ENCODE measurements at places on chromosomes 7 and 10.

GRCh38 chr10:16968416-16969041 lies 151.3 kb upstream of the RSU1 start:
- DNase-seq: no peak

DNA sequence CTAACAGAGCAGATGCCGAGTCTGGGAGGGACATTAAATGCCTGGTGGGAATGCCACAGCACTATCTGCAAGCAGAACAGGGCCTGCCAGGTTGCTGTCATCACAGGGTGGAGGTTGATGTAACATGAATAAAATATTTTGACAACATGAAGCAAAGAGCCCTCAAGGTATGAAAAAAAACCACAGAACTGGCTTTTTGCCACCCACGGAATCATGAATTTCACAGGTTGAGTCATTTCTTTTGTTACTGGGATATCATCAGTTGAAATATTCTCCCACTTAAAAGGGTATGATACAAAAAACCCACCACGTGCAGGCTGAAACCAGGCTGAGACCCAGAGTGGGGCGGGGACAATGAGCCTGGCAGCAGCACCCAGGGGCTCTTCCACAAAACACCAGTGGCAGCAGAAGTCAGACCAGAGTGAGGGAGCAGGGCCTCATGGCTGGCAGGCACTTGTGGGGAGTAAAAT lies 220.1 kb downstream of the TNS3 start:
- no peak for DNase-seq

DNA sequence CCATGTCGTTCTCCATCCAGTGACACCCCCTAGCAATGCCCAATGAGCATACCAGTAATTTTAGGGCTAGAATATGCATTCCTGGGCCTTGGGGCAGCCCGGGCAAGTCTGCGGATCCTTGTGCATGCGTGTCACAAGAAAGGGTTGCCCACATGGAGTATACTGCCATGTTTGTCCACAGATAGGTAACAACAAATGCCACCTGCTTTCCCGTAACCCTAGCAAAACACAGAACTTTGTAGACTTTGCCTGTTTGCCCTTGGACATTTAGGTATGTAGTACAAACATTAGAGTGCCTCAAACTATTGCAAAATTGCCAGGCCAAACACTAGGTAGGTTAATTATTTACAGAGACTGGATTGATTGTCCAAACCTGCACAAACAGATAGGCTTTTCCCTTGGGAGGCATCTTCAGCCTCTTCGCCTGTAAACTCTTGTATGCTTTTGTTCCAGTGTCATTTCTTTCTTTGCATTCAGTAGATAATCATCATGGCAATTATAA lies 117.0 kb downstream of the ADCY1 start:
- no peak for DNase-seq

DNA sequence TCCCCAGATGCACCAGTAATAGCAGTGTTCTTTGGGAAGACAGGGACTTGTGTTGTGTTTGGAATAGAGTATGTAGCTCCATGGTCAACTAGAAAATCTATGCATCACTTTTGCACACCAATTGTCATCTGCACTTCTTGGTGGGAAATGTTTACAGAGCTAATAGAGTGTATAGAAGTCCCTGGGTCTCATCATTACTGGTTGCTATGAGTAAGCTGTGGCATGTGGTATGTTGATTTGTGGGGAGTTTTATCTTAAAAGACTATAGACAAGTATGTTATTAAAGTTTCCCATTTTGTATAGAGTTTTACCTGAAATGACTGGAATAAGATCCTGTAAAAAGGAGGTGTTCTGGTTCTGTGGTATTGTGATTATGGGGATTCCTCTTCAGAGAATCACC lies 55.4 kb upstream of the PRSS1 start:
- DNase-seq: no peak

GRCh38 chr10:95229724-95230627 lies 35.9 kb downstream of the ACSM6 start:
- no peak for DNase-seq

DNA sequence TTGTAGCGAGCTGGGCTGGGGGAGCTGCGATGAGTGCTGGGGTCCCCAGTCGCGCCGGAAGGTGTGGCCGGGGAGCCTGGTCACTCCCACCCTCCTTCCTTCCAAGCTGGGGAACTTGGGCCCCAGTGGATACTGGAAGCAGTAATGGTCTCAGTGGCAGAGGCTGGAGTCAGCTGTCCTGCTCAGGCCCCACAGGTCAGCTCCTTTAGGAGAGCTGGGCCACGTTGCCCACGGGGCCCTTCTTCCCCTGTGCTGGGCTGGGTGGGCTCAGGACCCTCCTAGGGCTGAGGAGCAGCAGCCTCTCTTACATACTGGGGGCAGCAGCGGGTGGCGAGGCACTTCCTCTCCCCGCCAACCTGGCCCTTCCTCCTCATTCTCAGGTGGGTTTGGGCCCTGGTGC lies 200.6 kb upstream of the MKI67 start:
- DNase-seq: no peak

GRCh38 chr10:60368875-60369546 lies 20.7 kb downstream of the ANK3 start:
- no peak for DNase-seq

GRCh38 chr7:102320601-102321350 lies 34.1 kb downstream of the SH2B2 start:
- DNase-seq: no peak

DNA sequence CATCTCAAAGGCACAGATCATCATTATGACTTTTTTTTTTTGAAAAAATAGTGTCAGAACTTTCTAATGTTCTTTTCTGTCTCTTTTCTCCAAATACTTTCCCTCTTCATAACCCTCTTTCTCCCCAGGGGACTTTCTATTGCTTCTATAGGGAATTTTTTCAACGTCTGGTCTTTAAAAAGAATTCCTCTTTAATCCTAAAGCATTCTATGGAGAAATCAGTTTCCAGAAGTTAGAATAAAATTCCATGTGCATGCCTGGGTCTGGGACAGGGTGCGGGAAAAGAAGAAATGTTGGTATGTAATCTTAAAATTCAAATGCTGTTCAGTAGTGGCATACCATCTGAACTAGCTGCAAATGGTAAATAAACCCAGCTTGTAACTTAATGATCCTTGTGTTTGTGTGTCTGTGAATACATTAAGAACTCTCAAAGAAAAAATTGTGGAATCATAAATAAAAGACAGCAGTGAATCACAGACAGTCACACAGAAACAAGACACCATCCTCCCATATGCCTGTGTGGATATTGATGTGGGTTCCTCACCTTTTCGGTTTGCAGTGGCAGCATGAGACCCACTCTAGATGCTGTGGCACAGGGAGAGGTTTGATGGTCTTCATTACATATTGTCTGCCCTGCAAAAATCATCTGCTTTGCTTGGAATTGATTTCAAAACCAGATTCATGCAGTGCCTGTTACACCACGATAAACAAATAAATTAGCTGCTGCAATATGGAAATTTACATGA lies 374.7 kb upstream of the NRP1 start:
- no peak for DNase-seq

DNA sequence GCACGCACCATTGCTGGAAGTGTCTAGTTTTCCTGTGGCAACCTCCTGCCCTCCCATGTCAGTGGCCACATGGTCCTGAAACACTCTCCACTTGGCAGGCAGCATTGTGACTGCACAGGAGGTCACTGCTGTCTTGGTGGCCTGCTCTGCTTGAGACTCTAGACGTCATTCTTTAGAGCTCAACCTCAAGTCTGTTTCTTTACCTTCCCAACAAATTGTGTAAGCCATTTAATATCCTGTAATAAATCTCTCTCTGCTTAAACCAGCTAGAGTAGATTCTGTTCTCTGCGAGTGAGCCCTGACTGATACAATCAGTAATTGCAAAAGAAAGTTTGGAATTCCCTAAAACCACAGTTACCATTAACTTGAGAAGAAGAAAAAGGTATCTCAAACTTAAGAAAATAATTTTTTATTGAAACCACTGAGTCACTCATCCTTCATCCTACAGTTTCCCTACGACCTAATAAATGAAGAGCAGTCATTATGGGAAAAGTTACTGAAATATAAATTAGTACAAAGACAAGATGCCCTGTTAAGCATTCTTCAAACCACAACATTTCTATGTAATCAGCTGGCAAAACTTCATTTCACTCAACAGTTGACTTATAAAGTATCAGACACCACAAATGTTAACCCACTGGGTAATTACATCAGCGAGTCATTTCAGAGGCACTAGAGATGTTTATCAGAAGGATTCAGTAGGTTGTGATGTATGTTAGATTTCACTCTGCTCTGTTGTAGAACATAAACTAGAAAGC lies 18.0 kb downstream of the SLC25A13 start:
- DNase-seq: no peak

DNA sequence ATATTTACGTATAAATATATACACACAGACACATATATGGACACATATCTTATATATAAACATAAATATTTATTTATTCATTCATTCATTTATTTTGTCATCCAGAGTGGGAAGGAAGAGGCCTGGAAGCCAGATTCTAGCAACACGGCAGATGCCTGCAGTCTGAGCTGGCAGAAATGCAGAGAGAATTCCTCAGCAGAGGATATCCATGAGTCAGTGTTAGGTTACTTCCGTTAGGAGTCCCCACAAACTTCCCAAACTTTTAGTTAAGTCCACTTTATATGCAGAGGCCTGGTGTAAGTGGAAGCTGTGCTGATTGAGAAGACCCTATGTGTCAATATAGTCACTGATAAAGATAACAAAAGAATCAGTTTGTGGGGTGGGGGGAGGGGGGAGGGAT lies 89.6 kb downstream of the PPP1R17 start:
- no peak for DNase-seq

DNA sequence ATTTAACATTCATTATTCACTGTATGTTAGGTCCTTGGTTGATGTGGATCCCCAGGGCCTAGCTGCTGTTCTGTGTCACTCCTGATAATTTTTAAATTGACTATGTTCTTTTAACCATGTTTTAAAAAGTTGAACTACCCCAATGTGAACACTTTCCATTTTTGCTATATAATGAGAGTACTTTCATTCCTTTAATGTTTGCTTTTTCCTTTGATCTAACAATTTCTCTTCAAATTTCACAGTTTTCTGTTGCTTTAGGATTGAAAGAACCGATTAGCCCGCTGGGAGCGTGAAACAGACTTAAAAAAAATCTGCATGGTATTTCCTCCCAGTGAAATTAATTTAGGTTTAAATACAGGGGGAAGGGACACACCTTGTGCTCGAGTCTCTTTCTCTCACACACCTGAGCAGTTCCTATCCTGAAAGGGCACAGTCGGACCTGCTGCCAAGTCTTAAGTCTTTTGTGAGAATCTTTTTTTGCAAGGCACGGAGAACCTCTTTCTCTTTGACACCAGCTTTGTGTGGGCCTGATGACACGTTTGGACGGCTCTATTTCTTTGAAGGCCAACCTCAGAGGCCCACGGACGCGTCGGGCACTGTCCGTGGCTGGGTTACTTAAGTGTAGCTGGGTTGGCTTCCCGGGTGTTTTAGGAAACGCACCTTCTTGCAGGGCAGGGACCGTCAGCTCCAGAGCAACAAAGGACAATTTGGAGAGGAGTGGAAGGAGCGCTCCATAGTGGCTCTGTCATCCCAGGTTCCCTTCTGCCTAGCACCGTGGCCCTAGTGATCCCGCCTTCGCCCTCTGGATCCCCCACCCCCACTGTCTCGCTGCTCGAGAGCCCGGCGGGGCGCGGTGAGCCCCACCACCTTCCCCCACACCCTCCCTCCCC lies 1.0 kb upstream of the CHN2 start:
- no peak for DNase-seq

GRCh38 chr7:1912593-1913465 lies 242.8 kb downstream of the ELFN1 start:
- DNase-seq: no peak

DNA sequence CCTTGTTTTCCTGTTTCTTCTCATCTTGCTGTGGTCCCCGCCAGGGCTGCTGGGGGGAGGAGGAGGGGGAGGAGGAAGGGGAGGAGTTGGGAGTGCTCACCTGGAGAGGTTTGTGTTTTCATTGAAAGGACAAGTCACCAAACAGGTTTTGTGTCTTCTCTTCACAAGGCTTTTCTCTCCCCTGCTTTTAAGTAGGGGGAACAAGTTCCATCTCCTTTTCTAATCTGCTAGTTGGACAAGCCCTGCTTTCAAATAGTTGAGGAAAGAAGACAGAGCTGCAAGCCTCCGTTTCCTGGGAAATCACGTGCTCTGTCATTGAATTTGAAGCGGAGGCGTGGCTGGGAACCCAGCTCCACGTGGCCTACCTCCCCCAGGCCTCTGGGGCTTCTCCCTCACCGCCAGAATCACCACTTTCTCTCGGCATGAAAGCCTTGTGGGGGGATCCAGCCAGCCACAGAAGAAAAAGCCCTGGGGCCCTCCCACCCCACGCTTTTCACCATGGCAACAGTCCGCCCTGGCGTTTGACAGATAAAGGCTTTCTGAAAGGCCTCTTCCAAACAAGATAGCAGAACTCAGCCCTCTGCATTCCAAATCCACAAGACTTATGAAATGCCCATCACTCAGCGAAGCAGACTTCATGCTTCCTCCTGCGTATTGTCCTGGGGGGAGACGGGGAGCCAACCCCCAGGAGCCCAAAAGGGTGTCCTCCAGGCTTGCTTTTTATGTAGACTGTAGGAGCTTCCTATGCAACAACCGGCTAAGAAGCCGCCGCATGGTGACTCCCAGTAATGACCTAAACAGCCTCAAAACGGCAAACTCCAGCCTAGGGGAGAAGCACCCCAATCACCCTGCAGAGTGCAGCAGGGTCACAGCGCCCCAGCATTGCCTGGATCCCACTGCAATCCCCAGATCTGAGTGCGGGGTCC lies 51.7 kb downstream of the PROSER2 start:
- DNase-seq: no peak

- DNase-seq: no peak
Measured at GRCh38 chr7:141023295-141023694, 8.5 kb upstream of the MRPS33 start.

- DNase-seq: no peak
Measured at GRCh38 chr10:43026039-43026973, 50.6 kb upstream of the RET start.

DNA sequence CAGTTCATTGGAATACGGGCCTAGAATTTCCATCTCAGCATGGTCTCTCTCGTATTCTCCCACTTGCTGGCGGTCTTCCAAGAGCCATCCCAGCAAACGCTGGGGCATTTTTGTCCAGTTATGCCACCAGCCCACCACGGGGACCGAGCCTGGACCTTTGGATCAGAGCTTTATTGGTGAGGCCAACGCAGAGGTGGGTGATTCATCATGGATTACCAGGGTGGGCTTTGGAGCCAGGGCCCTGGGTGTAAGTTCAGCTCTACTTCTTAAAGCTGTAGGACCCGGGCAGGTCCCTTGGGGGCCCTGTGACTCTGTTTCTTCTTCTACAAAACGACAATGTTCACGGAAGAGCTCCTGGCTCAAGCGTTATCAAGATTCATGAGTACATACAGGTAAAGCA lies 22.7 kb upstream of the PITRM1 start:
- DNase-seq: no peak

Data from NCI-H1417 treated with DMSO at 0.1 percent for 48 hours (cell line).